AML-193 (cell line): ENCODE measurements at places on chromosomes 7 and 10.

GRCh38 chr10:24519950-24520349, 203.7 kb downstream of the ARHGAP21 start:
- DNase-seq, result no peak

DNA sequence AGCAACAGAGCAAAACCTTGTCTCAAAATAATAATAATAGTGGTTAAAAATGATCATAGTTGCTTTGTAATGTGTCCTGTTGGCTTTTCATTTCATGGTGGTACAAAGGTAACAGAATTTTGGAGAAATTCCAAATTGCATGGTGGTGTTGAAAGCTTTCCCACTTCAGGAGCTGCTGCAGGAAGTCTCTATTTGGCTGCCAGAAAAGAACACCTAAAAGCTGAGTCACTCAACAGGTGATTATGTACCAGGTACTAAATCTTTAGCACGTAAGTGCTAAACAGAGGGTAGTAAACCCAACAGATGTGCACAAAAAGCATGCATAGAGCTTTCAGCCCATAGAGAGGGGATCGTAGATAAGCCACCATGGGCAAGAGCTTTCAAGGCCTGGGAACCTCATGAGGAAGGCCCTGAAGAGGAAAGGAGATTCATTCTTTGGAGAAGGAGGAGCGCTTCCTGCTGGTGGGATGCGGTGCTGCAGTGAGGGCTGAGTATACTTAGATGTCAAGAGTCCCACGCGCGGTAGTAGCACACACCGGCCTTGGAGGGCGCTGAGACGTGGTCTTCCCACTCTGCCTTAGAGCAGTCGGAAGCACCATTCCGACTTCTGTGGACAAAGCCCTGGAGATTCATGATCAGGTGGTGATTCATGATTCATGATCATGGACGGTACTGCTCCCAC, 118.7 kb downstream of the RALA start:
- DNase-seq, result no peak

GRCh38 chr7:94223375-94224084, 171.2 kb upstream of the COL1A2 start:
- DNase-seq, result no peak

DNA sequence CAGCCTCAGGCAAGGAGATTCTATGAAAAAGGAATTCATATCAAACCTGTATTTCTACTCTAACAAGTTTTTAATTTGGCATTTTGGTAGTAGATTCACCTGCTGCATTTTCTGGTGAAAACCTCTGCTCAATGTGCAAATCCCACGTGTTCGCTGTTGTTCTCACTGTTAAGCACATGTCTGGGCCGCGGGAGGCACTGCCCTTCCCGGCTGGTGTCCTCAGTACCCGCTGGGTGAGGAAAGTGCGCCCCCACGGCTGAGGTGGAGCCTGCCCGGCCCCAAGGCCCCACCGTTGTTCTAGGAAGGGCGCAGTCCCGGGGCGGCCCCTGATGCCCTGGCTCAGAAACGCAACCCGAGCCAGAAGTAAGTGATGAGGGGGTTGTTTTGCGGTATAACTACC, 193.4 kb upstream of the VWC2 start:
- DNase-seq, result no peak

DNA sequence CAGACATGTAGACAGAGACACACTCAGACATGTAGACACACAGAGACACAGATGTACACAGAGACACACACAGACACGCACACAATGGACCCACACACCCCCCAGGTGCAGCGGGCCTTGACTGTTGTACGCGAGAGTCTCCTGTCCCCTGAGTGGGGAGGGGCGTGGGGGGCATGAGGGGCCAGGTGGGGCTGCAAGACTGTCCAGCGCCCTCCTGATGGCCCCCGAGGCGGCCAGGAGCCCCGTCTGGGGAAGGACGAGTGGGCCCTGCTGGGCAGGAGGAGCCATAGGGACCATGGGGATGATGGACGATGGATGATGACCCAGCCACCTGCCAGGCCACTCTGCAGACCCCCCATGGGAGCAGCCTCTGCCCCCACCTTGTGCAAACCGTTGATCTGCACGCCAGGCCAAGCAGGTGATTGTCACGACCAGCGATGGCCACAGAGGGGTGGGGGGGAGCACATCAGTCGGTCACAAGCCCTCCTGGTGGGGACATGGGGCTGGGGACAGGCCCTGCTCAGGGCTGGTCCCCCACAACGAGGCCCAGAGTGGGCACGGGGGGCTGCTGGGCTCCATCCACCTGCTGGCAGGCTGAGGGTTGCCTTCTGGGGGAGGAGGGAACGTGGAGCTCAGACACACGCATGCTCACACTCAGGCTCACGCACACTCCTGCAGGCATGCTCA, 11.6 kb downstream of the VENTX start:
- no peak for DNase-seq

DNA sequence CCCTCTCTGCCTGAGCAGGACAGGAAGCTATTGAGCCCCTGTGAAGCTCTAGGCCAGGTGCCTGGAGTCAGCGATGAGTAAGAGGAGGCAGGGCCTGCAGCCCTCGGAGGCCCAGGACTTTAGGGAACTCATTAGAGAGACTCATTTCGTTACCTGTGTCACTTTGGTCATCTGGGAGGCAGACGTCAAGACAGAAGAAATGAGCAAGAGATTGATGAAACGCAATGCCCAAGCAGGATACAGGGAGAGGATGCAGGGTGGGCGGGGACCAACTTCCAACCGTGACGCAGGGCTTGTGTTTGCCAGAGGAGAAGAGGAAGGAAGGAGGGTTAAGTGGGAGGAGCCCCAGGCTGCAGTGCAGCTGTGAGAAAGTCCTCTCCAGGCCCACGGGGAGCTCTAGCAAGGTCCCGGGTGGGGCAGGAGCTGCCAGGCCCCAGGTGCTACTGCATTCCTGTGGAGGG, 26.4 kb upstream of the GNA12 start:
- peak; percentile 6 for DNase-seq

- DNase-seq, result no peak
Measured at GRCh38 chr10:124660404-124661125, 83.6 kb downstream of the FAM53B start.

GRCh38 chr7:116211913-116212596, 1.7 kb downstream of the TES start:
- DNase-seq, result no peak
